ENCODE measurements at places on chromosomes 1 and 21.

GRCh38 chr1:242449661-242450060 lies 74.8 kb downstream of the PLD5 start:
- no peak overlapping the region for H3K4me3 ChIP-seq
- no peak for DNase-seq
- H3K36me3 ChIP-seq: no peaks in the 10 kb centered on the region
- no peaks in the 10 kb centered on the region for H3K4me1 ChIP-seq
- H3K27ac ChIP-seq: no peak overlapping the region

DNA sequence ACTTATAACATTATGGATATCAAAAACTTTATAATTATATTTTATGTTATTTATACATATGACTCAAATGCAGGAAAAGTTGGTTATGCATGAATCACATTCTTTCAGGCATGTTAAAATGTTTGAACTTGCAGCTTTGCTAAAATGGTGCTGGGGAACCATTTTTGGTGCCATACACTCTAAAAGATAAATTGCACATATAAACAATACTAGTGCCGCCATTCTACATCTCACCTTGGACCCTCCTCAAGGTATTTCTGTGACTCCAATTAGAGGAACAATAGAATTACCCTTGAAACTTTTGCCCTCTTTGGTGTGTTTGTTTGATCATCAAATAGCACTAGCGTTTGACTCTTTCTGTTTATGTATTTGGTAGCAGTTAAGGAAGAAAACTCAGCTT lies 997 bp downstream of the PRKACB start:
- no peak for DNase-seq
- peak overlapping the region; percentile 95 for H3K4me3 ChIP-seq
- no peaks in the 10 kb centered on the region for H3K36me3 ChIP-seq
- H3K4me1 ChIP-seq: peaks cover 36% of the 10 kb centered on the region
- no peaks in the 10 kb centered on the region for H3K27me3 ChIP-seq
- peak overlapping the region; percentile 98 for H3K27ac ChIP-seq

DNA sequence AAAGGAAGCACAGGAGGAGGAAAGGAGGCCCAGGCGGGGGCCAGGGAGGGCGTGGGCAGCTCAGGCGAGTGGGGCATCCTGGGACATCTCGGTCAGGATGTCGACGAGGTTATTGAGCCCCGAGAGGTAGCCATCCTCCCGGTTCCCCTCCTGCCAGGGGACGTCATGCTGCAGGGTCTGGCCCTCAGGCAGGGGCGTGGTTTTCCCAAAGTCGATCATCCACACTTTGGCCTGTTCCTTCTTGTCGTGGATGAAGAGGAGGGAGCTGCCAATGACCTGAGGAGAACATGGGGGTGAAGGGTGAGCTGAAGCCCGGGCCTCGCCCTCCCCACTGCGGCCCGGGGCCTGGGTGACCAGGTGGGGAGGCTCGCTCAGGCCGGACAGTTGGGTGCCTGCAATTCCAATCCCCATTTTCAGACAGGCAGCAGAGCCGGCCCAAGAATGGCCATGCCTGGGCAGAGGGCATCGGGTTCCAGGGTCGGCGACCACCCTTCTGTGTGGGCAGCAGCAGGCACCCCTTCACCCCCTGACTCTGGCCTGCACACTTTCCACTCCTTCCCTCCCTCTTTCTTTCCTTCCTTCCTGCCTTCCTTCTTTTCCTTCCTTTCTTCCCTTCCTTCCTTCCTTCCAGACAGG lies 86.2 kb downstream of the STUM start:
- peak overlapping the region; percentile 22 for H3K4me3 ChIP-seq
- no peak for DNase-seq
- peaks cover 61% of the 10 kb centered on the region for H3K36me3 ChIP-seq
- H3K27me3 ChIP-seq: no peaks in the 10 kb centered on the region
- H3K27ac ChIP-seq: peak overlapping the region; percentile 74
- peaks cover 37% of the 10 kb centered on the region for H3K4me1 ChIP-seq

- peaks cover 3% of the 10 kb centered on the region for H3K27me3 ChIP-seq
- H3K27ac ChIP-seq: peak overlapping the region; percentile 23
- H3K4me1 ChIP-seq: no peaks in the 10 kb centered on the region
- no peak overlapping the region for H3K4me3 ChIP-seq
- no peaks in the 10 kb centered on the region for H3K36me3 ChIP-seq
- no peak for DNase-seq
These were observed 14.6 kb downstream of the SDC3 start for GRCh38 chr1:30893776-30894507.

DNA sequence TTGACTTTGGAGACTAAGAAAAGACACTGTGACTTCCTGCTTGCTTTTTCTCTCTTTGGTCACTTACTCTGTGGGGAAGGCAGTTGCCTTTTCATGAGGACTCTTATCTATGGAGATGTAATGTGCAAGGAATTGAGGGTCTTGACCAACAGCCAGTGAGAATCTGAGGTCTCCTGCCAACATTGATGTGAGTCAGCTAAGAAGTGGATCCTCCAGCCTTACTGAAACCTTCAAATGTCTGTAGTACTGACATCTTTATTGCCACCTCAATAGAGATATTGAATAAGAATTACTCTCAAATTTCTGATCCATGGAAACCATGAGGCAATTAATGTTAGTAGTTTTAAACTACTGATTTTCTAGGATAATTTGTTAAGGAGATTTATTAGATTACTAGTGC lies 598.4 kb downstream of the ADGRL2 start:
- H3K4me3 ChIP-seq: no peak overlapping the region
- no peaks in the 10 kb centered on the region for H3K27me3 ChIP-seq
- no peaks in the 10 kb centered on the region for H3K36me3 ChIP-seq
- no peaks in the 10 kb centered on the region for H3K4me1 ChIP-seq

DNA sequence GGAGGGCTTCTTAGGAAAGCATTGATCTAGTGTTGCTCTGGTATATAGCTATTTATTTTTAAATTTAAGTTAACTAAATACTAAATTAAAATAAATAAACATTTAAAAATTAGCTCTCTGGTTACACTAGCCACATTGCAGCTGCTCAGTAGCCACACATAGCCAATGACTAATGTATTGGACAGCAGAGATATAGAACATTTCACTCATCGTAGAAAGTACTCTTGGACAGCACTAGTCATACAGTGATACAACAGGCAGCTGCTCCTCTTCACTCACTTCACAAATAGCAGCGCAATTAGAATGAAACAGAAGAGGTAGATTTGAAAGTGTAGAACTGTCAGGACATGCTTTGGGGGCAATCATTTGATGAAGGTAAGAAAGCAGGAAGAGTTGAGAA lies 245.4 kb downstream of the PBX1 start:
- no peak for DNase-seq
- H3K4me3 ChIP-seq: no peak overlapping the region
- H3K27ac ChIP-seq: no peak overlapping the region
- no peaks in the 10 kb centered on the region for H3K27me3 ChIP-seq
- H3K36me3 ChIP-seq: no peaks in the 10 kb centered on the region
- no peaks in the 10 kb centered on the region for H3K4me1 ChIP-seq

DNA sequence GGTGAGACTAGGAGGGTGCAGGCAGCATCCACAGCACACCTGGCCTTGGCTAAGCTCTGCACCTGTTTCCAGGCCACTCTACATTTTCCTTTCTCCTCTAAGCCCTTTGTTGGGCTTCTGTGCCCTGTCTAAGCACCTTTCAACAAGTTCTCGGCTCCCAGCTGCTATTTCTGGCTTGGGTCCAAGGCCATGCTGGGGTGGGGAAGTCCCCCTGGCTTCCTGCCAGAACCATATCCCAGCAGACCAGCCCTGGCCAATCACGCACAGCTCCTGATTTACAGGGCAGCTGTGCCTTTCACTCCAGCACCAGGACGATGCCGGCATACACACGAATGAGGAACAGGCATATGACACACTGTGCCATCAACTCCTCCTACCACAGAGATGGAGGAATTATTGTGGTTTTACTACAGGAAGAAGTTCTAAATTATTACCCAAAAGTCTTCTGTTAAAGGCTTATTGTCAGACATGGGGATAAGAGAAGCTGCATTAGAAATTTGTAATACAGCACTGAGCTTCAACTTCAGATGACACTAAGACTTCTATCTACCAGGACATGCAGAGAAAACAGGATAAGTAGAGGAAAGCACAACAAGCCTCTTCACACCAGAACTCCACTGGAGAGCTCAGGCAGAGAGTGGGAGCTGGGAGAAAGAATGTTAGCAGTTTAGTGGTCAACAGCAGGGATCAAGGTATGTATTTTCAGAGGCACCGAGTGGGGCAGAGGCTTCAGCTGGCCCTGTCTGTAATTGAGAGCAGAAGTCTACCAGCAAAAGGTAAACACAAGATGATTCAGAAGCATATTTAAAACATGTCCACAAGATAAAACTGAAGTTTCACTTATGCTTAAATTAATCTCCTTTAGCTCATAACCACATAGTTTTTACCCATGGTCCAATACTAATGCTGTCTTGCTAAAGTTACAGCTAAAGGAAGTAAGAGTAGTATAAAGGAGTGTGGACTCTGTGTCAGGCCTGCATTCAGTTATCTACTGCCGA lies 37.4 kb downstream of the TRIT1 start:
- peak; percentile 44 for DNase-seq
- no peaks in the 10 kb centered on the region for H3K27me3 ChIP-seq
- peak overlapping the region; percentile 81 for H3K27ac ChIP-seq
- peaks cover 39% of the 10 kb centered on the region for H3K4me1 ChIP-seq

DNA sequence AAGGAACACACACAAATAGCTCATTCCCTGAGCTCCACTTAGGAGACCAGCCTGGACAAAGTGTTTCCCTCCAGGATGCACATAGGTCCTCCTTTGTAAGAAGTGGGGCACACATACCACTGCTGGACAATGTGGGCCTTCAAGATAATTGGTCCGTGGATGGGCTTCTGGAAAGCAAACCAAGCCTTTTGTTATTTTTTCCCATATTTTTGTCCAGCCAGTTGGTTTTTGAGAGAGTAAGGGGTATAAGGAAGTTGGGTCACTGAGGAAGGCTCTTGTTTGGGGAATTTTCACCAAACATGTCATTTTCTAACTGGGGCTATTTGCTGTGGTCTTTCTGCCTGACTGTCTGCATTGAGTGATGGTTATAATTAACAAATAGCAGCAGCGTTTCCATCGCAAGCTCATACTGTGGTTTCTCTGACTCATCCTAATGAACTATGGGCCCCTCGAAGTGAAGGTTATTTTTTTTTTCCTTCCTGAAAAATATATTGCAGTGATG lies 306.3 kb upstream of the DUSP10 start:
- DNase-seq: no peak
- H3K4me1 ChIP-seq: peaks cover 11% of the 10 kb centered on the region
- H3K36me3 ChIP-seq: no peaks in the 10 kb centered on the region

DNA sequence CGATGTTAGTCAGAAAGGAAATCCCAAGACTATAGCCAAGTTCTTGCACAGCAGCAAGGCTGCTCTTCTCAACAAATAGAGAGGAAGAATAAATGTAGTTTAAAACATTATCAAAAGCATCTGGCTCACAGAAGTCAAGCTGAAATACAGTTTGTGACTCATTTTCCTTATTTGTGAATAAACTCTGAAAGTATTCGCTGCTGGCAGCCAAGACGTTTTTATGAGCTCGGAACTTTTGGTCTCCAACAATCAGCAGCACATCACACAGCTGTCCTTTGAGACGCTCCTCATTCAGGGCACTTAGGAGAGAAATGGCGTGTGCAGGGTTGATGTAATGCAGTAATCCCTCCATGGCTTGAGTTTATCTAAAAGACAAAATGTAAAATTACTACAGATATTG lies 16.4 kb downstream of the ZBTB21 start:
- DNase-seq: no peak
- no peaks in the 10 kb centered on the region for H3K27me3 ChIP-seq
- peaks cover 3% of the 10 kb centered on the region for H3K4me1 ChIP-seq
- H3K4me3 ChIP-seq: no peak overlapping the region

GRCh38 chr1:154623358-154623757 lies 15.4 kb upstream of the ADAR start:
- peaks cover 51% of the 10 kb centered on the region for H3K36me3 ChIP-seq
- no peaks in the 10 kb centered on the region for H3K27me3 ChIP-seq
- no peak overlapping the region for H3K4me3 ChIP-seq
- H3K4me1 ChIP-seq: peaks cover 44% of the 10 kb centered on the region
- H3K27ac ChIP-seq: peak overlapping the region; percentile 10
- no peak for DNase-seq
